ENCODE measurements at places on chromosomes 2 and 18.

DNA sequence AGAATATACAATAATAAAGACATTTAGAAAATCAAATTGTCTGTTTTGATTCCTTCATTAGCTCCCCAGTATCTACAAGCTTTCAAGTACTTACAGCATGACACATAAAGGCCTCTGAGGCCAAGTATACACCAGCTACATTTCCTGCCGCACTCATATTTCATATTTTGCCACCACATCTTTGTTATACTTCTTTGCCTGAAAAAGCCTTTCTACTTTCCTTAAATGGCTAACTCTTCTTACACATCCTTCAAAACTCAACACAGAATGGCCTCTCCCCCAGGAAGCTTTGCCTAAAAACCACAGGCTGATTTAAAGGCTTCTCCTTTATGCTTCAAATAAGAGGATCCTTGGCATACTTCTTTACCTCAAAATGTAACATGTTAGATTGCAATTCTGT, 4.5 kb downstream of the STK17B start:
- DNase-seq: no peak

DNA sequence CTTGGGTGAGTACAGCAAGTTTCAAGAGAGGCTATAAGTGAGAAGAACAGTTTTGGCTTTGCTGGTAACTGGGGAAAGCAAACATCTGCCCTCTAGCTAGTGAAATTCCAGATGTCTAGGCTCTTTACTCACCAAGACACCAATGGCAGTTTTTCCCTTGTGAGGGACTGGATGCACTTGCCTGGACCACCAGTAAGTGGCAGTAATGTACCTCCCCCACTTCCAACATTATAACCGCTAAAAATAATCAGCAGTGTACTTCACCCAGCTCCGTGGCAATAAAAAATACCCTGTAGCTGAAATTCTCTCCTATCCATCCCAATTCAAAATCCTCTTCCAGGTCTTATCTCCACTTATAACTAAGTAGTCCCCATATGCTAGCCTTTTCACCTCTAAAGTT, 383.9 kb downstream of the ARHGAP15 start:
- DNase-seq: no peak

- no peak for DNase-seq
Observed at GRCh38 chr18:69177702-69178101, 223.0 kb upstream of the DOK6 start.

DNA sequence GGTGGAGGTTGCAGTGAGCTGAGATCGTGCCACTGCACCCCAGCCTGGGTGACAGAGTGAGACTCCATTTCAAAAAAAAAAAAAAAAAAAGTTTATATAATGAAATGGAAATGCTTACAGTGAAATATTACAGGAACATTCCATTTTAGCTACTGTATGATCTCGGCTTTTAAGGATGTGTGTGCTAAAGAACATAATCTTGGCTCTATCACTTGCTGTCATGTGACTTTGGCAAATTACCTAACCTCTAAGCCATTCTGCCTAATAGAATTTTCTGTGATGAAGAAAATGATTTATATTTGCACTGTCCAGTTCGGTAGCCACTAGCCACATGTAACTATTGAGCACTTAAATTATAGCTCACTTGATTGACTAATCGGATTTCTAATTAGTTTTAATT, 36.3 kb downstream of the SMAD4 start:
- no peak for DNase-seq

DNA sequence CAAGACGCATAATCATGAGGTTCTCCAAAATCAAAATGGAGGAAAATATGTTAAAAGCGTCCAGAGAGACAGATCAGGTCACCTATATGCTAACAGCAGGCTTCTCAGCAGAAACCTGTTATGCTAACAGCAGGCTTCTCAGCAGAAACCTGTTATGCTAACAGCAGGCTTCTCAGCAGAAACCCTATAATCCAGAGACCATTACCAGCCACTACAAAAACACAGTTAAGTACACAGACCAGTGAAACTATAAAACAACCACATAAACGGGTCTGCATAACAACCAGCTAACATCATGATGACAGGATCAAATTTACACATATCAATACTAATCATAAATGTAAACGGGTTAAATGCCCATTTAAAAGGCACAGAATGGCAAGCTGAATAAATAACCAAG, 1548.4 kb upstream of the TMEFF2 start:
- DNase-seq: no peak

- no peak for DNase-seq
Observed at GRCh38 chr2:72988726-72989273, 71.5 kb downstream of the EMX1 start.

DNA sequence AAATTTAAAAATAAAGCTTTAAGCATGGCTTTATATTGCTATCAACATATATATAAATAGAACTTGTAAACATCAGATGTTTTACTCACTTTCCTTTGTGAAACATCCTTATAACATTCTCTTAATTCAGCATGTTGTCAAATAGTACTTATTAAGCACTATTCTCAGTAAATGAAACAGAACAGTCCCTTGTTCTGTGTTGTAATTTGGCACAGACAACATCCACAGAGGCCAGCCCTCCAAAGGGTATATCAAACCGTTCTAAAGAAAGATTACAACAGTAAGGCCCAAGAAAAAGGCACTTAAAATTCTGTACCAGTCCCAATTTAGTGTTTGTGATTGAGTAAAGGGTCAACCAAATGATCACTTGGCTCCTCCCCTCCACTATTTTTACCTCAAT, 46.0 kb downstream of the GAREM1 start:
- no peak for DNase-seq

GRCh38 chr2:212931271-212931670, 220.1 kb downstream of the IKZF2 start:
- DNase-seq: no peak

DNA sequence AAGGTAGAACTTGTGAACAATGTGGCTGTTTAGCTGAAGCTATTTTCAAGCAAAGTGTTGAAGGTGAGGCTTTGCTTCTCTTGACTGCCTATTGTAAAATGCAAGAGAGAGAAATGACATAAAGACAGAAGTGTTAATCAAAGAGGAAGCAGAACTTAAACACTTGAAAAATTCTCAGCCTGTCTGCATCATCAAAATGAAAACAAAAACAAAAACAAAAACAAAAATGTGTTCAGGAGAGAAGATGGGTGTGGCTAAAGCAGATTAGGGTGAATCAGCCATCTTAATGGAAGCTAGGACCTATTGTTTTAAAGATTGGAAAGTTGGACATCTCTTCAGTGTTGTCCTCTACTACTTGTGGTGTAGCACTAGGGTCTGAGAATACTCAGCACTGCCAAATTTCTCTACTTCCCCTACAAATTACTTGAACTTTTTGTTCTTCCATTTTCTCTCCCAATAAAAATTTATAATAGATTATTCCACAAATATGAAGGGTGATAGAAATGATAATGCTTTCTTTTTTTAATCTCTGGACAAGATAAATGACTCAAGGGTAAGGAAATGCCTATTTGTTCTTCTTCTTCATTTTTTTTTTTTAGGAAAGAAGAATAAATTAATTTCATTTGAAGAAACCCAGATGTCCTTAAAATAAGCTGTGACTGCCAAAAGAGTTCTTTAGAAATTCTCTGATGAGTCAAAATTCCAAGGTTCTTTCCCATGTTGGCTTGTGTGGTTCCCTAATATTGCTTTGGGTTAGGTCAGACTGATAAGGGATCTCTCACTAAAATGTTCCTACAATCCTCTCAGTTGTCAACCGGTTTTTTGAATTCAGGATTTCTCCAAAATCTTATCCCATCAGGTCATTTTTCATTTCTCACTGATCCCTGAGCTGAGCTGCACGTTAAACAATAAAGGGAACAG, 571.2 kb upstream of the ZEB2 start:
- no peak for DNase-seq

DNA sequence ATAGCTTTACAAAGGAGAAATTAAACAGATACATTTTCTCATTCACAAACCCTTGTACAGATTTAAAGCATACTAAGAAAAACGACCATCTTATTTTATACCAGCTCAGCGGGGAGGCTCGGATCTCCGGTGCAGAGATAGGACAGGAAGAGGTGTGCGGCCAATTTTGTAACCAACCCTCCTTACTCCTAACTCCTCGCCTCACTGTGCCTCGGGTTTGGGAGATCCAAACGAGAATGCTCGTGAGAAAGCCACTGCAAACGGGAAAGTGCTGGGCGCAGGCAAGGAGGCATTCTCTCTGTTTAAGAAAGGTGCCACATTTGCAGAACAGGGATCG, 1.2 kb downstream of the KDSR start:
- DNase-seq: no peak

GRCh38 chr2:212276813-212277212, 261.8 kb downstream of the ERBB4 start:
- no peak for DNase-seq

DNA sequence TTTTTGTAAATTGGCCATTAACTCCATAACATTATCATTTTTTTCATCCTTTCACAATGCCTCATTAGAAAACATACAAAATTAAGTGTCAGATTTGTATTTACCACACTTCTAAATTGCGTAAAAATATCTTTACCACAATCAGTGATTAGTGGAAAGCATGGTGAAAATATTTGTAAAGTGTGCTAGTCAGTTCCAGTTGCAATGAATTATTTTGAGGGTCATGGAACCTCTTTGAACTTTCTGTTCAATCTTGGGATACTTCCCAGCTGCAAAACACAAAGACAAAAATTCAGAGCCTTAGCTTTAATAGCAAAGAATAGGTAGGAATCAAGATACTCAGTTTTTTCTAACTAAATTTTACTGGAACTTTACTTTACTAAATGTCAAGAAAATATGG, 4.0 kb upstream of the COL3A1 start:
- no peak for DNase-seq

DNA sequence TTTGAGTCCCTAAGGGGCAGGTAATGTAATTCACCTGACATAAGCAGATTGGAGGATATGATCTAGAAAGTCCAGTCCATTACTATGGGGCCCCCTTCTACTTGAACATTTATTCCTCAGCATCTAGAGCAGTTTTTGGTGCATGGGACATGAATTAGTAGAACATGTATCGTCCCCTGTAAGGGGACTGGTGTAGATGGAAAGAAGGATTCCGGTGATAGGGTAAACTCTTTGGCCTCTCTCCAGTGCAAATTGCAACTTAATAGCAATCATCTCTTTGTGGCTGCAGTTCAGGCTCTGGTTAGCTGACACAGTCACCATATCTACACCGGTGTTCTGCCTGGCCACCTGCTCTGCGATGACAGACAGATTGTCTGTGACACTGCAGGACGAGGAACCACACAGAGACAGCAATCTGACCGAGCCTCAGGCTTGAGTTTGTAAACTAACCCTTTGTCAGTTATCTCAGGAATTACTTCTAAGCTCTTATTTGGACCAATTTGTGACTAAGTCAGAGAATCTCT, 6.4 kb upstream of the SLC8A1 start:
- no peak for DNase-seq

All from activated T-helper 9 cell treated with anti-CD3 and anti-CD28 coated beads, Interleukin-2, amount 50 U/mL, for 16 hours (primary cell).